AG09309 (cell line): ENCODE measurements at places on chromosomes 6 and 20.

DNA sequence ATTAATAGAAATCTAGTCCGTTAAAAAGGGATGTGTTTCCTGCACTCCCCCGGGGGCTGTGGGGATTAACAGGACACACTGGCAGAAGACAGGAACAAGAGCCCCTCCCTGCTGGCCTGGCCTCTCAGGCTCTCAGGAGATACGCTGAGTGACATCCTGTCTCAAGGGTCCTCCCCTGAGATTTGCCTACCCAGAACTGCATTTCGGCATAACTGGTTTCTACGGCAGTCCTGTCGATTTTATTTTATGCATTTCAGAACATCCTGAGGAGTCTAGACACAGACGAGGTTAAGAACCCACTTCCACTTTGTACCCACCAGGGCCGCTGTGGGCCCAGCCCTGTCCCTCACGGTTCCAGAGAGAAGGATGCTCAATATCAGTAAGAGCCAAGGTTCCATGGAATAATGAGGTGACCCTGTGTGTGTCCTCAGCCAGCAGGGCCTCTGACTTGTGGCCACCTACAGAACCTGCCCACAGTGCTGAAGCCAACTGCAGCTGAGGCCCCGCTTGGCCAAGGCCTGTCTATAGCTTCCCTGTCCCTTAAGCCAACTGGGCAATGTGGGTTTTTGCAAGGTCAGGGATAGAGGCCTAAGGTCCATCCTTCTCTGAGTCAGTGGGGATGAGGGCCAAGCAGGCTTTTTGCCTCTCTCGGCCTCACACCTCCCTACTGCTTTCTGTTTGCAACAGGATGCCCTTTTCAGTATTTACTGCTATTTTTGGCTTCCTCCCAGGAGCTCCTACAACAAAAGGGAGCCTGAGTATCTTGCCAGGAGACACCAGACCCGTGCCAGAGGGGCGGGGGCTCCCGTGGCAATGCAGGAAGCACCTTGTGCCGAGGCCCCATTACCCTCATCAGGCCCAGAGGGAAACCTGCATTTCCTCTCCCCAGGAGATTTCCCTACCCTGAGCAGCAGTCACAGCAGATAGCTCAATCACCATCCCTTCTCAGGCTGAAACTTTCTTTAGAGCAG is 14.7 kb downstream of the UQCC2 start:
- no peak for DNase-seq

DNA sequence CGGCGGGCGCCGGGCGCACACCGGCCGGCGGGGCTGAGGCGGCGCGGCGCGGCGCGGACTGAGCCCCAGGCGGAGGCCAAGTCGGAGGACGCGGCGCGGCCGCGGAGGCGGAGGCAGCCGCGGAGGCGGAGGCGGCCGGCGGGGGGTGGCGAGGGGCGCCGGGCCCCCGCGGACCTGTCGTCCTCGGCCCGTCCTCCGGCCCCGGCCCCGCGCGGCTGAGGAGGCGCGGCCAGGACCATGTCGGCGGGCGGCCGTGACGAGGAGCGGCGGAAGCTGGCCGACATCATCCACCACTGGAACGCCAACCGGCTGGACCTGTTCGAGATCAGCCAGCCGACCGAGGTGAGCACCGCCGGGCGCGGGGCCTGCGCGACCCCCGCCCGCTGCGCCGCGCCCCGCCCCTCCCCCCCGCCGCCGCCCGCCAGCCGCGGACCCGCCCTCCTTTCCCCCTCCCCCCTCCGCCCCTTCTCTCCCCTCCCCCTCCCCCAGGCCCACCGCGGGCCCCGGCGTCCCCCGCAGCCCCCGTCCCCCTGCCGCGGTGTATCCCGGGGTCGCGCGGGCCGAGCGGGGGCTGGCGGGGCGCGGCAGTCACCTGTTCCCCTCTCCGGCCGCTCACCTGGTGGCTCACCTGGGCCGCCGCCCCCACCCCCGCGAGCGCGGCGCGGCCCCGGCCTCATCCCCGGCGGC is at the start of gene AFDN:
TSS of gene AFDN (plus strand) at position 16 of the 687 bp plus-strand sequence. CDS start at position 238, 222 bp downstream.
- no peak for DNase-seq

DNA sequence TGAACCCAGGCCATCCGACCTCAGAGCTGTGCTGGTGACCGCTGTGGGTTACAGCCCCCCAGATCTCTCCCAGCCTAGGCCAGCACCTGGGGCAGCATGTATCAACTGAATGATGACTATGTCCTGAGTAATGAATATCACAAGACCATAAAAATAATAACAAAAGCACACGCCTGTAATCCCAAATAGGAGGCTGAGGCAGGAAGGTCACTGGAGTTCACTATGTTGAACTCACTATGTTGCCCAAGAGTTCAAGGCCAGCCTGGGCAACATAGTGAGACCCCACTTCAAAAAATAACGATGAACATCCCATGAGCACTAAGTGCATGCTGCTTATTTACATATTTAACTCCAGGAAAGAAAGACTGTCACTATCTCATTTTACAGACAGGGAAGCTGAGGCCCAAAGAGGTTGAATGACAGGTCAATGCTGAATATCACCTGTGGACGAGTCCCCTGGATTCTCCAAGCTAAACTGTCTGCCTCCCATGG is 92.3 kb downstream of the NFATC2 start:
- DNase-seq: no peak

DNA sequence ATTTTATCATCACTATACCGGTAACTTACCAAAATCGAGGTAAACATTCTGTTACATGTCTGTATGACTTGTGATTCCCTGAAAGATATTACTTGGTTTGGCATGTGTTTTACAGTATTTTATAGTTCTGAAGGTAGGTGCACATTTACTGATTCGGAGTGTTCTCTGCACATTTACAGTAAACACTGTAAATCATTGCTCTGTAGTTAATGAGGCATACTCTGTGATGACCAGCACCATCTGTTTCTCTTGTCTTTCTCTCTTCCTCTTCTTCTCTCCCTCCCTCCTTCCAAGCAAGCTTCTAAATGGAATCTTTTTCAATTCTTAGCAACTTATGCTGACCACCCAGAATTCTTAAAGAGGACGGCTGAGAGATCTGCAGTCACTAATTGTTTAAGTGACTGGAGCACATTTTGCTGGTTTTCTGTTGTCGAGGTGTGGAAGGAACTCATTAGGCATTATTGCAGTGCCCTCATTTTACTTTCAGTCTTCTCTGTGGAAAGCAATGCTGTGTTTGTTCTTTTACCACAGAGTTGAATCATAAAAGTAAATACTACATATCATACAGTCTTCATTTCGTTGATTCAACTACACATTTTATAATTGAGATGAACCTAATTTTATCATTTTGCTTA is 126.5 kb downstream of the UTRN start:
- DNase-seq: no peak

DNA sequence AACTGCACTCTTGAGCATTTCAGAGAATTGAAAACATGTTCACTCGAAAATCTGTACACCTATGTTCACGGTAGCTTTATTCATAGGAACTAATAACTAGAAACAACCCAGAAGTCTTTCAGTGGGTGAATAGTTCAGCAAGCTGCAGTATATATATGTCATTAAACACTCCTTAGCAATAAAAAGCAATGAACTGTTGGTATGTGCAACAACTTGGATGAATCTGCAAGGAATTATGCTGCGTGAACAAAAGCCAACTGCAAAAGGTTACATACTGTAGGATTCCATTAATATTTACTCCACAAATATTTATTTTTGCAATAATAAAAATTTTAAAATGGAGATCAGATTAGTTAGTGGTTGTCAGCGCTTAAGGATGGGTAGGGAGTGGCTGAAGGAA is 22.1 kb upstream of the FKBP1A start:
- DNase-seq: no peak

- no peak for DNase-seq
Measured at GRCh38 chr6:16493112-16493511, 254.7 kb downstream of the GMPR start.

GRCh38 chr6:104532462-104532861 is 327.3 kb downstream of the HACE1 start:
- no peak for DNase-seq

DNA sequence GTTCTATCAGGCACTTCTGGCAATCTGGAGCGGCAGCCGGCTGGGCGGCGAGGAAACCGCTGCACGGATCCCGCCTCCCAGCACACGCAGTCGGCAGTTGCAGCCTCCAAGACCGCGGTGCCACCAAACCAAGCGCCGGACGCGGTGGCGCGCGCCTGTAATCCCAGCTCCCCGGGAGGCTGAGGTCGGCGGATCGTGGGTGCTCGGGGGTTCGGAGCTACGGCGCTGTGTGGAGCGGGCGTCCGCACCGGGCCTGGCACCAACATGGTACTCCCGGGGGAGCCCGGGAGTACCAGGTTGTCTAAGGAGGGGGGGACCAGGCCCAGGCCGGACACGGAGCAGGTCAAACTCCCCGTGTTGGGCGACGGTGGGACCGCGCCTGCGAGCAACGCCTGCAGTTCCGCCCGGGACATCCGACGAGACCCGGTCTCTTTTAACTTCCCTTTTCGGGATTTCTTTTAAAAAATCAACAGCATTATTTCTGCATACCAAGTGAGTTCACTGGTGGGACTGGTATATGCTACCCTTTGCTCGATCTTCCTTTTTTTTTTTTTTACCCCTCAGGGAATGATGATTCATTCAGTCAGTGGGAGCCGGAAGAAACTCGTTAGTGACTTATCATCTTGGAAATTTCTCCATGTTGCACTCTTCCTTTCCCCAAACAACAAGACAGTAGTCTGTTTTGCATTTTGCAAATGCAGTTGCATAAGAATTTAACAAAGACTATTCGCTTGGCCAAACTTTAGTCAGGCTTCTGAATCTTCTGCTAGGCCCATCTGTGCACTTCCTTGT is 27.6 kb downstream of the ZNF311 start:
- DNase-seq: peak; percentile 46

- no peak for DNase-seq
Measured at GRCh38 chr20:47876311-47877088, 91.2 kb upstream of the SULF2 start.

DNA sequence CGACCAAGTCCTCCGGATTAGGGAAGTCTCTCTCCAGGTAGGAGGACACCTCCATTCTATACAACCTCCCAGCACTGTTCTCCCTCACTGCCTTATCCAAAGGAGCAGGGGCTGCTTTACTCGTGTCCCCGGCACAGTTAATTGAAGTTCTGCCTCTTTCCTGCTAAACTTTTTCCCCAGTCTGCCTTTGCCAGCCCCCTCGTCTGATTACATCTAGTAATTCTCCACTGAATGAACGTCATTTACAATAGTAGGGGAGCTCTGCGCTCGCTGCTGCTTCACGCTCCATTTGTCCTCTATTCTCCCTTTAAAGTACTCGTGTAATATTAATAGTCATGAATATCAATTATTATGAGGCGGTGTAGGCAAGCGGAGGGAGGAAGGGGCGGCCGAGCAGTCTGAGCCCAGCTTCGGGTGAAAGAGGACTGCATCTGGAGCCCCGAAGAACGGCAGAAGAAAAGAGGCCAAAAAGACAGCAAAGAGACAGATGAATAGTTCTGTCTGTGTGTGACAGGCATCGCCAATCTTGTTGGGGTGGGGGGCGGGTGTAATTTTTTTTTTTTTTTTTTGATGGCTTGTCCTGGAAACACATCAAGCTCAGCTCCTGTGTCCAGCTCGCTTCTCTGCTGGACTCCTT is 2.9 kb downstream of the TFAP2B start:
- DNase-seq: no peak

- no peak for DNase-seq
Measured at GRCh38 chr6:137874204-137875057, 7.4 kb downstream of the TNFAIP3 start.

GRCh38 chr6:159761129-159761872 is 544 bp upstream of the ACAT2 start:
- no peak for DNase-seq

DNA sequence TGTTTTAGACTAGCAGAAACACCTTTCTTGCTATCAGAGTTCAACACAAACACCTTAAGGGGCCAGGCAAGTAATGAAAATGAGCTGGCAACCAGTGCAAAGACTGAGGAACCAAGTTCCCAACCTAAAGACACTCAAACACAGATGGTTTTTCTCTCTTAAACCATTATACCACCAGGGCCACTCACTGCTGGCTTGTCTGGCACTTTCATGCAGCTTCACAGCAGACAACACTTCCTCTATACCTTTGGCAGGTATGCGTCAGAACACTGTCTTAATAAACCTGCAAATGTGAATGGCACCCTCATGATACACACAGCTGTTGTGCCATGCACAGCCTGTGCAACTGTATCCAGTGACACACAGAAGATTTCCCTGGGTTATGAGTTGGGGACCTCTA is 41.6 kb downstream of the NFATC2 start:
- no peak for DNase-seq

- no peak for DNase-seq
Measured at GRCh38 chr6:110338820-110339470, 19.2 kb downstream of the METTL24 start.

DNA sequence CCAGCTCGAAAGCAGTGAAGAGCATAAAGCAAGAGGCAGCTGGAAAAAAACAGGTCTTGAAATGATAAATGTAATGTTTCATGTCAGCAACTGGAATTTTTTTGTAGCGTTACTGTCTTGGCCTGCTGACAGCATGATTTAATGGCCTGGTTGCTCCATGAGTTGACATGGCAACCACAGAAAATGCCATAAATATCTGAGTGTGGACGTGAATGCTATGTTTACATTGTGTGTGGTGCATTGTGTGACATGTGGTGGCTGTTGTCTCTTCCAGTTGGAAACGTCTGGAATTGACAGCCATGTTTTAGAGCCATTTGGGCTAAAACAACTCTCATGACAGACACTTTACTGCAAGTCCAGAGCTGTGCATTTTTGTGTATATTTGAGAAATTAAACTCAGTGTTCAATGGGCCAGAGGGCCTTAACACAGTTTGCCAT is 170.0 kb downstream of the FOXA2 start:
- DNase-seq: peak; percentile 3

DNA sequence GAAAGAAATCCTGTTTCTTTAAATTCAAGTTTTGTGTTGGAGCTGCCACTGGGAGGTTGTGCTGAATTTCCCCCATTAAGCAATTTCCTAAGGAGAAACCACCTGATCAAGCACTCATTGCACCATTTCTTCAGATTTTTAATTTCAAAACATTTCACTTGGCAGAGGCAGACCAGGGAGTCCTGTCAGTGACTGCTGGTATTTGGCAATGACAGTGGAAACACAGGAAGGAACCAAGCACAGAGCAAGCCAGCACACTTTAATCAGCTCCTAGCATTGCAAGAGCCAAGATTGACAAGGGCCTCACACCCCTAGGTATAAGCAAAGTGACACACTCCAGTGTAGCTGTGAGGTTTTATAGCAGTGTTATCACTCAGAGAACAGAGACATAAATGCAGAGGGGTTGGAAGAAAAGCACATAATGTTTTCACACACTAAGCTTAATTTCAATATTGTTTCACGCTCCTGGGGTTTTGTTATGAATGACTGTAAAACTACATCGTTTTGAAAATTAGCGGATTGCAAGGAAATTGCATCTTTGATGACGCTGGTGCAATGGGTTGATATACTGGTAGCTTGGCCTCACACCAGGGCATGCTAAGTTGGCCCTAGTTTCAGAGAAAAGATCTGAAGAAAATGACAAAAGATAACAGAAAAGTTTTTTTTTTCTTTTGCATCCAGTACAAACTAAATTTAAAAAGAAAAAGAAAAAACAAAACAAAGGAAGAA is 768.4 kb downstream of the TFAP2A start:
- peak; percentile 55 for DNase-seq
